T-cell (primary cell): ENCODE measurements at places on chromosomes 13 and 19.

GRCh38 chr13:44267980-44268379 lies 105.6 kb upstream of the SERP2 start:
- no peak for DNase-seq

DNA sequence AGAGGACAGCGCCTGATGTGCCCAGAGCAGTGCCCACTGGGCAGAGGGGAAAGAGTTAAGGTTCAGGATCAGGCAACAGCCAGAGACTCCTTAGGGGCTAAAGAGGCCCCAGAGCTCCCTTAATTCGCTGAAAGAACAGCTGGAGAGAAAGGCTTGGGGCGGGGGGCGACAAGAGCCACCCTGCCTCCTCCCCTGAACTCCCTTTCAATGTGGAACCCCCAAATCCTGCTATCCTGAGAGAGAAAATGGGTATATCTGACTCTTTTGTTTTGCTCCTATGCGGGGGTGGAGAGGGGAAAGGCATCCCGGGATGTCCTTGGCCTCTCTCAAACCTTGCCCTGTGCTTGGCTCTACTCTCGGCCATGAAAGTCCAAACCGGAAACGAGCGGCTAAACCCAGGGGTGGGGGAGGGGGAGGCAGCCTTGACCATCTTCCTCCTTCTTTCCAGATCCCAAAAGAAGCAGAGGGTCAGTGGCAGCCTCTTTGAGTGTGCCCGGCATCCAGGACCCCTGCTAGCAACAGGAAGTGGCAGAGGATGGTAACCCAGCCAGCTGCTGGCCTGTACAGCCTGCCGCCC lies 4.7 kb downstream of the PRKACA start:
- no peak for DNase-seq

GRCh38 chr13:72983085-72983768 lies 75.6 kb upstream of the KLF5 start:
- no peak for DNase-seq

GRCh38 chr13:37695200-37695599 lies 96.6 kb upstream of the POSTN start:
- no peak for DNase-seq

- no peak for DNase-seq
These were observed 7.6 kb downstream of the NUCB1 start for GRCh38 chr19:48907671-48908070.

DNA sequence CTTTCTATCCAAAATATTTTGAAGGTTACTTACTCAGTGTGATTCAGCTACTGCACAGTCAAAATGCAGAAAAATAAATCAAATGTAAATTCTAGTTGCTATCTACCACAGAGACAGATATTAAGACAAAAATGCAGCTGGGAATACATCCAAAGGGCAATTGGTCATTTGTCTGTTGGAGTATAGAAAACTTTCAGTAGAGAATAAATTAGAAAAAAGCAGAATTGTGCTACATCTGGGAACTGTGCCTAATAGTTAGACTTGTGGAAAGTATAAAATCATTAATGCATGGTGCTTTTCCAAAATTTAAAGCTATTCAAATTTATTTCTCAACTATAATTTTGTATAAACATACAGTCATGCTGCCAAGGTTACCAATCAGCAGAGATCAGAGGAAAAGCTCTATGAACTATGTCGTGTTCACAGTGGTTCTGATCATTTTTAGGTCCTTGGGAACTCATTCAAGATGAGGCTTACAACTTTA lies 1635.8 kb downstream of the PCDH9 start:
- no peak for DNase-seq

DNA sequence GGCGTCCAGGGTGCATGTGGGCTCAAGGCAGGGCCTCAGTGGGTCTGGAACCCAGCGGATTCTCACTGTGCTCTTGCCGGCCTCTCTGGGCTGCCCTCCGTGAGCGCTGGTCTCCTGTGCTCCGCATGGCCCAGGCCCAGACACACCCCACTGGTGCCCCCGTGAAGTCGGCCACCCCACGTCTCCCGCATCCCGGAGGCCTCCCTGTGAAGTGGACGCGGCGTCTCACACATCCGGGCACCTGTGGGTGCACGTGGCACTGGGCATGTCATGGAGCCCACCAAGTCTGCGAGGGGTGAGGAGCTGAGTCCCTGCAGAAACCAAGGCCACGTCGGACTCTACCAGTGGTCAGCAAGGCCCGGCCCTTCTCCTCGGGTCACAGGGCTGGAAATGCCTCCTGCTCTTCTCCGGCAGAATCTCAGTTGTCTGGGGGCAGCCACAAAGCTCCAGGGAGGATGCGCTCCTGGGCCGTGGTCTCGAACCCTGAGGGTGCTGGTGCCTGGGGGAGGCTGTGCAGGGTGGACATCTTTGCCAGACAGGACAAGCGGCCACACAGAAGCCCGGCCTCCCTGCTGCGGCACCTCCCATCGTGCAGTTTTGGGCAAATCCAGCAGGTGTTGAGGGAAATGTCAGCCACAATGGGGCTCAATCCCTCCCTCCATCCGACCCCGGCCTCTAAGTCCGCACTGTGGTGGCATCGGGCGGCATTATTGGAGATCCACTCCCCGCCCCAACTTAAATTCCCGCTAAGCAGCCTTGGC lies 2.2 kb downstream of the C13orf46 start:
- DNase-seq: no peak

- DNase-seq: no peak
These were observed 19.4 kb upstream of the ADGRE5 start for GRCh38 chr19:14361824-14362223.

GRCh38 chr19:48342841-48343540 lies 17.6 kb downstream of the EMP3 start:
- DNase-seq: no peak

GRCh38 chr19:56995303-56995702 lies 124.5 kb upstream of the USP29 start:
- DNase-seq: no peak

DNA sequence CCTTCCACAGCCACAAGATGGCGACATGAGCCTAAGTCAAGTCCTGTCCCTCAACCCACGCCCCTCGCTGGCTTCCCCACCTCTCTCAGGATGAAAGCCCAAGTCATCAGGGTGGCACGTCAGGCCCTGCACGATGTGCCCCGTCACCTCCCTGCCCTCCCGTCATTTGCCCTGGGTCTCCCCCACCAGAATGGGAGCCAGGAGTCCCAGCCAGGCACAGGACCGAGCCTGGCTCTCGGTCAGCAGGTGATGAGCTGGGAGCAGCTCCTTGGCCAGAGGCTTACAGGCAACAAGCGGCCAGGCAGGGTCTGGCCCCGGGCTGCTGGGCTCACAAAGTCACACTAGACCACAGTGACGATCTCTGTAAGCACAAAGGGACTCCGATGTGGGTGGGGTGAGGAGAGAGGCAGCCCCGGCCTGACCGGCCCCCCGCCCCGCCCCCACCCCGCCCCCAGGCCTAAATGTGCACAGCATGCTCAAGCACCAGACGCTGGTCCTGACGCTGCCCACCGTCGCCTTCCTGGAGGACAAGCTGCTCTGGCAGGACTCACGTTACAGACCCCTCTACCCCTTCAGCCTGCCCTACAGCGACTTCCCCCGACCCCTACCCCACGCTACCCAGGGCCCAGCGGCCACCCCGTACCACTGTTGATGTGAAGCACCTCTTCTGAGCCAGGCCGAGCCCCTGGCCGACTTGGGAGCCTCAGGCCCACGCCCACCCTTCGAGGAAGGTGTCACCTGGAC lies 7.3 kb downstream of the MRPL4 start:
- DNase-seq: peak; percentile 86

DNA sequence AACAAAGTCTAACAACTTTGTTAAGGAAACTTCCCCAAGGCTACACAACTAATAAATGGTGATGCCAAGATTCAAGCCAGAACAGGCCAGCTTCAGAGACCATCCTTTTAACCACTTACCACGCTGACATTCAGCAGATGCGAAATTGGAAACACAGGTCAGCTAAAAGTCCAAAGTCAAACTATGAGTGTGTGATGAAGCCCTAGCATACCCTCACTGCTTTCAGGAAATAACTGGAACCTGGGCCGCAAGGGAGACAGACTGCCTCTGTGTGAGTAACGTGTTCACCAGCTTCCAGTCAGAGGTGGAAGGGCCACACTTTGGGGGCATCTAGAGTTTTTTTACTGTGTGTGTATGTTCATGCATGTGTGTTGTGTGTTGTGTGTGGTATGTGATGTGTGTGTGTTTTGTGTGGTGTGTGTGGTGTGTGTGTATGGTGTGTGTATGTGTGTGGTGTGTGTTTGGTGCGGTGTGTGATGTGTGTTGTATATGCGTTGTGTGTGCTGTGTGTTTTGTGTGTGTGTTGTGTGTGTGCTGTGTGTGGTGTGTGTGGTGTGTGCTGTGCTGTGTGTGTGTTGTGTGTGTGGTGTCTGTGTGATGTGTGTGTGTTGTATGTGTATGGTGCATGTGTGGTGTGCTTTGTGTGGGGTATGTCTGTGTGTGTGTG lies 12.5 kb upstream of the PDX1 start:
- DNase-seq: no peak

- no peak for DNase-seq
These were observed 3.8 kb upstream of the ACTL9 start for GRCh38 chr19:8702350-8702749.

- no peak for DNase-seq
These were observed 35.0 kb downstream of the FAM124A start for GRCh38 chr13:51257187-51257586.

DNA sequence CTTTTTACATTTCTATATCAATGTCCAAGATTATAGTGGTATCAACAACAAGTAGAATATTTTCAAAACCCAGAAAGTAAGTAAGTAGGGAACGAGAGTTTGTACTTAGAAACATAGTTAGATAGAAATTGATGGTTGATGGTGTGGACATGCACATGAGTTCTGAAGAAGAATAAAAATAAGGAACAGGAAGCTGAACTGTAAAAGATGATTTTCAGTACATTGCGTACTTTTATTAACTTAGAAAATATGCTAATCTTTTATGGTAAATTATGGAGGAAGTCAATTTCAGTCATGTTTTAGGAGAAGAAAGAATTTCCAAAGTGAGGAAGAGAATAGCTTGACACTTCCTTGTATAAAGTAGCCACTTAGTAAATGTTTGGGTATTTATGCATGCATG lies 12.3 kb upstream of the GPR18 start:
- DNase-seq: no peak

GRCh38 chr13:113472355-113473025 lies 18.0 kb downstream of the DCUN1D2 start:
- DNase-seq: no peak

DNA sequence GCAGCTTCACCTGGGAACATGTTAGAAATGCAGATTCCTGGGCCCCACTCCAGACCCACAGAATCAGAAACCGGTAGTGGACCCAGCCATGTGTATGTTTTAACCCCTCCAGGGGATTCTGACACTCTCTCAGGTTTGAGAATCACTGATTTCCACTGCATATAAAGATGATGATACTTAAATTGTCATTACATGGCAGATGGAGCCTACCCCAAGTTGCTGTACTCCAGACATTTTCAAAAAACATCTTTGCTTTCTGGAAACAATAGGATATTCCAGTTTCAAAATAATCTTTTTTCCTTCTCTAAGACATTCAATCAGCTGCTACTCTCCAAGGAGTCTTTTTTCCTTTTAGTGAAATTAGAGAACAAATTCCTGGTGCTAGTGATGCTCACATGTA lies 48.6 kb upstream of the RGCC start:
- DNase-seq: no peak

DNA sequence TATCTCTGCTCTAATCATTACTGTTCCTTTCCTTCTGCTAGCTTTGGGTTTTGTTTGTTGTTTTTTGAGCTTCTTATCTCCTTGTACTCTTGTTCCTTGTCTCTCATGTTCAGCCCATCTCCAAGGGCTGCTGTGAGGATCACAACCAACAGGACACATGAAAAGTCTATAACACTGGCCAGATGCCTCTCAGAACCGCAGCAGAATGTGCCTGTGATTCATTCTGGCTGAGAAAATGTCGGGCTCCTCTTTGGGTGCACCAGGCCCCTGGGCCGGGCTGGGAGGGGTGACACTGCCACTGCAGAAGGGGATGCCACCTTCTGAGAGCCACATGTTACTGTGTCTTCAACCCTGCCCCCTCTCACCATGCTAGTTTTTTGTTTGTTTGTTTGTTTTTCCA lies 48.0 kb downstream of the GGACT start:
- no peak for DNase-seq

DNA sequence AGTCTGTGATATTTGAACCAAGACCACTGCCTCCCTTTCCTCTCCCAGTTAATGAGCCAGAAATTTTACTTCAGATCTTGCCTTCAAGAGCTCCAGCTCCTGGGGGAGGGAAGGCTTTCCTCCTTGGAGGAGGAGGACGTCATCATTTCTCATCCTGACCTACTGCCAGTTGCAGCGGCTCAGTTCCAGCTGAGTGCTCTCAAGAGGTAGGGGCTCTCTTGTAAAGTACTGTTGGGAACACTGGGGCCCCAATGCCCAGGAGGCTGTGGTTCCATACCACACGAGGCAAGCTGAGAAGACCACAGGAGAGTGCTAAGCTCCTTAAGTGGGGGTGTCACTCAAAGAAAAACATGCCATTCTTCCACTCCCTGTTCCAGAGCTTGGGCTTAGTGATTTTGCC lies 36.2 kb downstream of the METTL21C start:
- no peak for DNase-seq

GRCh38 chr13:103839460-103839859 lies 773.2 kb upstream of the SLC10A2 start:
- no peak for DNase-seq

DNA sequence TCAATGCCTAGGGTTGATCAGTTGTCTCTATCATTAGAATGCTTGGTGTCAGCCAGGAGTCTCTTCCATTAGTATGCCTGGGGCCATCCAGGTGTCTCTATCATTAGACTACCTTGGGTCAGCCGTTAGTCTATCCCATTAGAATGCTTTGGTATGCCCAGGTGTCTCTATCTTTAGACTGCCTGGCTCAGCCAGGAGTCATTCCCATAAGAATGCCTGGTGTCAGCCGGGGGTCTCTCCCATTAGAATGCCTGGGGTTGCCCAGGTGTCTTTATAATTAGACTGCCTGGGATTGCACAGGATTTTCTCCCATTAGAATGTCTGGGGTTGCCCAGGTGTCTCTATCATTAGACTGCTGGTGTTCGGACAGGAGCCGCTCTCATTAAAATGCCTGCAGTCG lies 1442.9 kb downstream of the UQCRFS1 start:
- DNase-seq: no peak

DNA sequence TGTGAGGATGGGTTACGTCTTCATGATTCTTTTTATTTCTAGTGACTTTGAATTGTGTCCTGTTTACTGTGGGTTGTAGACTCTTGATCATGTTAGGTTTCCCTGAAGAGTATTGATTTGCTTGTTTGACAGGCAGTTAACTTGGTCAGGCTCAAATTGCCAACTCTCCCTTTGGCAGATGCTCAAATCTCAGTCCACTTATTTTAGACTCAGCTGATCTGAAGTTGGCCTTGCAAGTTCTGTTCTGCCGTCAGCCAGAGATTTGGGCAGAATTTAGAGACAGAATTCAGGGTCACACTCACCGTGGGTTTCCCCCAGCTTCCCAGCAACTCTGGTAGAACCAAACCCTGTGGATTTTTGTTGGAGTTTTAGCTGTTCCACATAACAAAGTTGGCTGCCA lies 71.6 kb upstream of the TEX29 start:
- DNase-seq: no peak

DNA sequence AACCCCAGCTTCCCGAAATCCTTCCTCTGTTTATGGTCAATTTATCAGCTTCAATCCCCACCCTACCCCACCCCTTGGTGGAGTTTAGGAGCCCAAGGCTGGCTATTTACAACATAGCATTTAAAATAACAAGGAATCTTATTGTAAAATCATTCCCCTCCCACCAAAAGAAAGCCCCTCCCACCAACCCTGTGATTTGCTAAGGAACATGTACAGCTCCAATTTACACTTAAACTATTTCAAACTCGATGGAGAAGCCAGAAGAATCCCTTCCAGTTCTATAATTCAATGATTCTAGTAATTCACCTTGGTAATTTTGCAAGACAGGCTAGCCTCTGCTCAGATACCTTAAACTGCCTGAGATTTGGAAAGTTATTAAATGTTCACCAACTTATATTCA lies 3.0 kb downstream of the LATS2 start:
- DNase-seq: no peak
